ENCODE measurements at places on chromosomes 7 and 10.

DNA sequence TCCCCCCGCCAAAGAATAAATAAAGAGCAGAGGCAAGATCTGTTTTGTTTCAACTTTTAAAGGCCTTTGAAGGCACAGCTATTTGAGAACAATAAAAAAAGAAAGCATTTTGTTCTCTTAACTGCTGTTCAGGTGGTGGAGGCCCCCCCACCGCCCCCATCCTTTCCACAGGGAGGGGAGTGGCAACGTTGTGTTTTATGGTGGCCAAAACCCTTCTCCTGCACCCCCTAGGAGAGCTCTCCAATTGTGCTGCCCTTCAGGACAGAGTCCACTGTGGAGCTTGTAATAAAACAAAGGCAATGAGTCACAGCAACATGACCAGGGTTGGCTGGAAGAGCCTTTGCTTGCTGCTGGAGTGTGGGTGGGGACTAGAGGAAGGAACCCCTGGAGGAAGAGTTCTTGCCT, 987.9 kb downstream of the KCNMA1 start:
- DNase-seq: no peak

GRCh38 chr10:19920075-19920726, 104.0 kb downstream of the PLXDC2 start:
- DNase-seq: no peak

- no peak for DNase-seq
These were observed 14.5 kb downstream of the CTTNBP2 start for GRCh38 chr7:117858712-117859111.

GRCh38 chr7:33039903-33040292, 22.7 kb downstream of the NT5C3A start:
- DNase-seq: no peak

- DNase-seq: no peak
These were observed 48.1 kb downstream of the INSYN2A start for GRCh38 chr10:127148066-127148932.

DNA sequence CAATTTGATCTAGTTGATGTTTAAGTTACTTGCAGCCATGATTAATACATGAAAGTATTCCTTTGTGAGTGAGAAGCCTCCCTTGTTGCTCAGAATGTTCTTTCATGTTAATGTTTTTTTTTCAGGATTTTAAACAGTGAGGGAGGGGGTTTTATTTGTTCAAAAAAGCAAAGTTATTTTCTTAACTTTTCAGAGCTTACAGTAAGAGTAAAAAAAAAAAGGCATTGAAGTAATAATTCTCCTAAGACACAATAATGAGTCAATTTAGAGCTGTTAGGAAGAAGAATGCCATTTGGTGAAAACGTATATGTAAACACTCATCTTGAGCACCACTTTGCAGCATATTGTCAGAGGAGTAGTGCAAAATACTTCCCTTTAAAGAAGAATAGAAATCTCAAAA, 105.8 kb downstream of the SEMA3A start:
- DNase-seq: no peak

GRCh38 chr7:112420236-112420861, 29.9 kb upstream of the IFRD1 start:
- DNase-seq: no peak

DNA sequence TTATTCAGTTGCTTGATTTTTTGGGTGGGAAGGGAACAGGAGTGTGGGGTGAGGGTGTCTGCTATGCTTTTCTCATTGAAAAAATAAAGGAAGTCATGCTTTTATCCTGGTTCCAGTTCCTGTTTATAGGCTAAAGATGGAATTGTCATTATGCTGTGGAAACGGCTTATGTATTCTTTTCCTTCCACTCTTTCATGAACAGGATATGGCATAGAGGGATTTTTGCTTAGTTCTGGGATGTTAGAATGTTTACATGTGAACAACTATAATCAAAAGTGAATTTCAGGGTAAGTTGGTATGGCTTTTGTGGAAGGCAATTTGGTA, 35.9 kb upstream of the PTPN12 start:
- DNase-seq: no peak

- DNase-seq: no peak
These were observed 9.4 kb upstream of the PIP4K2A start for GRCh38 chr10:22723783-22724182.

DNA sequence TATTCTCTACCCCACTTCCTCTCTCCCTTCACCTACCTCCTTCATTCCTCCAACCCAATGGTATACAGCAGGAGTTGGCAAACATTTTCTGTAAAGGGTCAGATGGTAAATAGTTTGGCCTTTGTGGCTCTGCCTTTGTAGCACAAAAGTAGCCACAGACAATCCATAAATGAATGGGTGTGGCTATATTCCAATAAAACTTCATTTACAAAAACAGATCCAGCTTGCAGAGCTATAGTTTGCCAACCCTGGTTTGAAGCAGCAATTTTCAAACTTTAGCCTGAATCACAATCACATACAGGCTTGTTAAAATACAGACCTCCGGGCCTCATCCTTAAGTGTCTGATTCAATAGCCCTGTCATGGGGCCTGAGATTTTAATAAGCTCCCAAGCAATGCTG, 110.5 kb downstream of the CPEB3 start:
- no peak for DNase-seq

- DNase-seq: no peak
These were observed 159.7 kb upstream of the UNC5B start for GRCh38 chr10:71052708-71053107.

GRCh38 chr7:96167424-96167823, 154.5 kb downstream of the SLC25A13 start:
- no peak for DNase-seq

DNA sequence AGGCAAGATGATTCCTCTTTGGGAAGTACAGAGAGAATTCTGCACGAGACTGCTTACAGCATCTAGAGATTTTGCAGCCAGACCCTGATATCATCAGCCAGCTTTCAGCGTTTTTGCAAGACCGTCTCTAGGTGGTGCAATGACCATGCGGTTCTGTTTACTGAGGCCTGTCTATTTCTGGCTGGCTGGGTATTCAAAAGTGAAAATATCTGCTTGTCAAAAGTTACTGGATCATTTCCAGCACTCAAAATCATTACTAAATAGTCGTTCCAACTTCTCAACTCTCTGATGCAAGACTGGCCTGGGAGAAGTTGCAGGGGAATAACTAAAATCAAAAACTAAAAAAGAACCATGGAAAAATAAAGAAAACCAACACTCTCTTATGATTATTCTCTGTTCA, 240.1 kb downstream of the ELMO1 start:
- DNase-seq: no peak

DNA sequence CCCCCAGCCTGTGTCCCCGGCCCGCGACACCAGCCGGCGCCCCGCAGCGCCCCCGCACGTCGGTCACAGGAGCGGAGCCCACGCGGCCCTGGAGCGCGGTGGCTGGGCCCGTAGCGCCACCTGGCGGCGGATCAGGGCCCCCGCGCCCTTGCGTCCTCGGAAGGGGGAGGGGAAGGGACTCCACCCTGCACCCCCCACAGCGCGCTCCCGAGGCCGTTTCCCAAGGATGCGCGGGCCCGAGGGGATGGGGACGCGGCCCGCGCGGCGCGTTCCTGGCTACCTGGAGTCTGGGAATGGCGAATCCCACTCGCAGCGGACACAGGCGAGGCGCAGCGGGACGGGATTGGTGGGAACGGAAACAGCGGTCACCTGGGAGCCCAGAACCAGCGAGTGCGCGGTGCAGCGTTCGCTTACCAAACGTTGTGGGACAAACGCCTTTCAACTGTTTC, 23.8 kb upstream of the MKI67 start:
- DNase-seq: peak; percentile 87
